ENCODE measurements at places on chromosomes 1 and 21. TPM values are rescaled to one million over a fixed set of nuclear protein-coding genes. Genes with fewer than 3 reads are reported as not detected.
A peak's percentile ranks its signal among the peaks of the same experiment; 100 is the strongest.

DNA sequence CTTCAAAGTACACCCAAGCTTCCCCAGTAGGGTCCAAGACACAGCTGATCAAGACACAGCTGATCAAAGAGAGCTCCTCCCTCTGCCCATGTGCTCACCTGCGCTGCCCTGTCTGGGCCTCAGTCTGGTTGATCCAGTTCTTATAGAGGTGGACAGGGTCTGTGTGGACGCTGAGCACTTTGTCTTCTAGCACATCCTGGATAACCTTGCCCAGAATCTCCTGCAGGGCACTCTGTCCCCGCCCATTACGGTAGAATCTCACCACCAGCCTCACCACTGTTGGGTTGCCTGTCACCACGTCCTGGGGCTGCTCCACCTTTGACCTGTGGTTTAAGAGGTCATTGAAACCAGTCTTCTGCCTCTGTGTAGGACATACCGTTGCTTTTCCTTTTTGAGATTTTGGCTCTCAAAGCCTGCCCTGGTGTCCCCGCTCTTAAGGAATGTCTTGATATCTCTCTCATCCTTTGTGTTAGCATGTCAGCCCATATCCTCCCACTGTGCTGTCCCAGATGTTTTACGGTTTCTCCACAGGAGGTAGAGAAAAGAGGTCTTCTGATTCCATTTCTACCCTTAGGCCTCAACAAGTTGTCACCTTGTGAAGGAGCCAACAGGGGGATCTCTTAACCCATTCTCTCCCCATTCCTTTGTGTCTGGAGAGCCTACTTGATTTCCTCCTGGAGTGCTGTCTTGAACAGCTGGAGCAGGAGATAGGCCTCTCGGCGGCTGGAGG, 33.5 kb downstream of the IQGAP3 start:
- no peaks in the 10 kb centered on the region for H3K4me1 ChIP-seq
- no peaks in the 10 kb centered on the region for H3K27me3 ChIP-seq

- no peak overlapping the region for H3K27ac ChIP-seq
- no peak for DNase-seq
- H3K27me3 ChIP-seq, result no peaks in the 10 kb centered on the region
Observed at GRCh38 chr21:29390778-29391177, 92.1 kb downstream of the BACH1 start.

ADAM30 gene
- total RNA-seq, result not detected

DNA sequence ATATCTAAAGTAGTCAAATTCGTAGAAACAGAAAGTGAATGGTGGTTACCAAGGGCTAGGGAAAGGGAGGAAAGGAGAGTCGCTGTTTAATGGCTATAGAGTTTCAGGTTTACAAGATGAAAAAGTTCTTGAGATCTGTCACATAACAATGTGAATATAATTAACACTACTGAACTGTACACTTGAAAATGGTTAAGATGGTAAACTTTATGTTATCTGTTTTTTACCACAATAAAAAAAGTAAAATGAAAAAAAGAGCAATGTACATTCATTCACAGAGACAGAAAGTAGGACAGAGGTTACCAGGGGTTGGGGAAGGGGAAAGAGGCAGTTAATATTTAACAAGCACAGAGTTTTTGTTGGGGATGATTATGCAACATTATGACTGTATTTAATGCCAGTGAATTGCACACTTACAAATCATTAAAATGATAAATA, 53.3 kb upstream of the SEC16B start:
- DNase-seq, result no peak
- no peaks in the 10 kb centered on the region for H3K36me3 ChIP-seq
- peak overlapping the region; percentile 47 for H3K27ac ChIP-seq
- no peaks in the 10 kb centered on the region for H3K27me3 ChIP-seq
- H3K4me1 ChIP-seq, result no peaks in the 10 kb centered on the region

DNA sequence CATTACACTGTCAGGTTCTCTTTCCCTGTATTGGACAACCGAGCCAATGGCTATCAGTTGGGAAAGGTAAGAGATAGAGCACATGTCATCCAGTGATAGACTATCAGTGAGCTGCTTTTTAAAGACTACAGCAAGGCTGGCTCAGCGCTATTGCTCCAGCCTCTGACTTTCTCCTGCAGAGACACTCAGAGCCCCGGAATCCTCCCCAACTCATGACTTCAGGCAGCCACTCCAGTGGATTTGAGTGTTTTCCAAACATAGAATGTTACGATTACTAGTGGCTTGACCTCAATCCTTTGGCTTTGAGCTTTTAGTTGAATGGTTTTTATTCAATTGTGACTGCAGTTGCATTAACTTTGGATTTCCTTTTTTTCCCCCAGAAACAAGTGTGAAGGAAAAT, 331.9 kb downstream of the DISC1 start:
- H3K27ac ChIP-seq, result no peak overlapping the region
- H3K36me3 ChIP-seq, result no peaks in the 10 kb centered on the region
- DNase-seq, result no peak
- H3K4me1 ChIP-seq, result no peaks in the 10 kb centered on the region
- no peaks in the 10 kb centered on the region for H3K27me3 ChIP-seq

GRCh38 chr1:114259511-114260160, 106.0 kb upstream of the SYT6 start:
- DNase-seq, result no peak
- H3K27ac ChIP-seq, result no peak overlapping the region
- no peaks in the 10 kb centered on the region for H3K36me3 ChIP-seq
- H3K4me3 ChIP-seq, result no peak overlapping the region
- no peaks in the 10 kb centered on the region for H3K4me1 ChIP-seq

DNA sequence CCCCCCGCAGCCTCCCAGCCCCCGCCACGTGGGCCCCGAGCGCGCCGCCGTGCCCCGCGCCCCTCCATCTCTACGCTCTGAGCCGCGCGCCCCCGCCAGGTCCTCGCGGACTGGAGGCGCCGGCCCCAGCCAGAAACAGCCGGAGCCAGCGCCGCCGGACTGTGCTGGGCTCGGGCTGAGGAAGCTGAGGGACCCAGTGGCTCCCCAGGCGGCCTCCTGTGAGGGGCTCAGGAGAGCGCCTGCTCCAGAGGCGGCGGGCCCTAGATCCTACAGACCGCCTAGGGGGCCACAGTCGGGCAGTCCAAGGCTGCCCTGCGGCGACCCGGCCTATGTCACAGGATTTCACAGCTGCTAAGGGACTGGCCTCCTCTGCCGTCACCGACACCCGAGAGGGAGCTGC, 82.1 kb downstream of the NENF start:
- no peaks in the 10 kb centered on the region for H3K36me3 ChIP-seq
- H3K27ac ChIP-seq, result no peak overlapping the region
- H3K27me3 ChIP-seq, result no peaks in the 10 kb centered on the region
- no peak for DNase-seq

COL6A1 gene
- 39.8 TPM for total RNA-seq

- H3K4me3 ChIP-seq, result no peak overlapping the region
- peaks cover 10% of the 10 kb centered on the region for H3K4me1 ChIP-seq
- peak overlapping the region; percentile 63 for H3K27ac ChIP-seq
- DNase-seq, result peak; percentile 93
- no peaks in the 10 kb centered on the region for H3K36me3 ChIP-seq
- H3K27me3 ChIP-seq, result no peaks in the 10 kb centered on the region
Observed at GRCh38 chr1:32247983-32248889, 1.2 kb downstream of the FAM167B start.

DNA sequence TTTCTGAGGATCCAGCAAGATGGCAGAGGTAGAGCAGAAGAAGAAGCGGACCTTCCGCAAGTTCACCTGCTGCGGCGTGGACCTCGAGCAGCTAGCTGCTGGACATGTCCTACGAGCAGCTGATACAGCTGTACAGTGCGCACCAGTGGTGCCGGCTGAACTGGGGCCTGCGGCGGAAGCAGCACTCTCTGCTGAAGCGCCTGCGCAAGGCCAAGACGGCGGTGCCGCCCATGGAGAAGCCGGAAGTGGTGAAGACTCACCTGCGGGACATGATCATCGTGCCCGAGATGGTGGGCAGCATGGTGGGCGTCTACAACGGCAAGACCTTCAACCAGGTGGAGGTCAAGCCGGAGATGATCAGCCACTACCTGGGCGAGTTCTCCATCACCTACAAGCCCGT, 125.8 kb downstream of the LRIG2 start:
- H3K4me3 ChIP-seq, result no peak overlapping the region
- H3K36me3 ChIP-seq, result no peaks in the 10 kb centered on the region
- H3K4me1 ChIP-seq, result no peaks in the 10 kb centered on the region
- no peaks in the 10 kb centered on the region for H3K27me3 ChIP-seq

RGS18 gene
- total RNA-seq, result 0.42 TPM

DNA sequence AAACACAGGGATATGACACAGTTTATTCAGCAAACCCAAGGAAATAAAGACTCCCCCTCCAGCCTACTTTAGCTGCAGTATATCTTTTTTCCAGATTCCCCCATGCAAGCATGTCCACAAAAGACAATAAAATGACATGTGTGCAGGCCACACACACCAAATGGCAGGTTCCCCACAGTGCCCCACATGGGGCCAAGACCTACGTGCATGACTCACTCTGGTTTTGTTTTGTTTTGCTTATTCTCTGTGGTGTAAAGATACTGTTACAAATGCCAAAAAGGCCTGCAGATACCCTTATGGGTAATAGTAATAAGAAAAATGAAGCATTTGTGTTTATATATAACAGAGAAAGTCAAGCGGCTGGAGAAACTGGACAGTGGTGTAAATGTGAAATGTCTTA, 71.6 kb downstream of the RD3 start:
- H3K27ac ChIP-seq, result no peak overlapping the region
- no peak for DNase-seq
- no peaks in the 10 kb centered on the region for H3K27me3 ChIP-seq

TNFRSF18 gene
- total RNA-seq, result 0.61 TPM

- H3K36me3 ChIP-seq, result no peaks in the 10 kb centered on the region
- no peak overlapping the region for H3K4me3 ChIP-seq
- H3K27me3 ChIP-seq, result no peaks in the 10 kb centered on the region
Observed at GRCh38 chr1:206903687-206904086, 6.4 kb downstream of the IL24 start.

- H3K27me3 ChIP-seq, result no peaks in the 10 kb centered on the region
- H3K4me1 ChIP-seq, result no peaks in the 10 kb centered on the region
- H3K4me3 ChIP-seq, result no peak overlapping the region
- no peak overlapping the region for H3K27ac ChIP-seq
- no peak for DNase-seq
- no peaks in the 10 kb centered on the region for H3K36me3 ChIP-seq
Observed at GRCh38 chr1:2950926-2951305, 70.4 kb upstream of the ACTRT2 start.

SLC30A10 gene
- total RNA-seq, result 32.3 TPM

TSTD1 gene
- 87.8 TPM for total RNA-seq

OR10R2 gene
- not detected for total RNA-seq

CFAP141 gene
- not detected for total RNA-seq

- H3K27me3 ChIP-seq, result peaks cover 6% of the 10 kb centered on the region
- H3K4me3 ChIP-seq, result no peak overlapping the region
- no peak overlapping the region for H3K27ac ChIP-seq
- H3K4me1 ChIP-seq, result no peaks in the 10 kb centered on the region
- DNase-seq, result no peak
Observed at GRCh38 chr1:11341901-11342552, 69.0 kb downstream of the UBIAD1 start.

POU2F1 gene
- total RNA-seq, result 16.4 TPM

PCBP3 gene
- total RNA-seq, result 2.1 TPM

FNDC5 gene
- 0.64 TPM for total RNA-seq

- peak overlapping the region; percentile 87 for H3K4me3 ChIP-seq
- no peaks in the 10 kb centered on the region for H3K27me3 ChIP-seq
- H3K36me3 ChIP-seq, result peaks cover 1% of the 10 kb centered on the region
- DNase-seq, result peak; percentile 80
- H3K27ac ChIP-seq, result peak overlapping the region; percentile 97
Observed at GRCh38 chr1:207752456-207752998, 673 bp downstream of the CD46 start.

NUP133 gene
- 25.9 TPM for total RNA-seq

DNA sequence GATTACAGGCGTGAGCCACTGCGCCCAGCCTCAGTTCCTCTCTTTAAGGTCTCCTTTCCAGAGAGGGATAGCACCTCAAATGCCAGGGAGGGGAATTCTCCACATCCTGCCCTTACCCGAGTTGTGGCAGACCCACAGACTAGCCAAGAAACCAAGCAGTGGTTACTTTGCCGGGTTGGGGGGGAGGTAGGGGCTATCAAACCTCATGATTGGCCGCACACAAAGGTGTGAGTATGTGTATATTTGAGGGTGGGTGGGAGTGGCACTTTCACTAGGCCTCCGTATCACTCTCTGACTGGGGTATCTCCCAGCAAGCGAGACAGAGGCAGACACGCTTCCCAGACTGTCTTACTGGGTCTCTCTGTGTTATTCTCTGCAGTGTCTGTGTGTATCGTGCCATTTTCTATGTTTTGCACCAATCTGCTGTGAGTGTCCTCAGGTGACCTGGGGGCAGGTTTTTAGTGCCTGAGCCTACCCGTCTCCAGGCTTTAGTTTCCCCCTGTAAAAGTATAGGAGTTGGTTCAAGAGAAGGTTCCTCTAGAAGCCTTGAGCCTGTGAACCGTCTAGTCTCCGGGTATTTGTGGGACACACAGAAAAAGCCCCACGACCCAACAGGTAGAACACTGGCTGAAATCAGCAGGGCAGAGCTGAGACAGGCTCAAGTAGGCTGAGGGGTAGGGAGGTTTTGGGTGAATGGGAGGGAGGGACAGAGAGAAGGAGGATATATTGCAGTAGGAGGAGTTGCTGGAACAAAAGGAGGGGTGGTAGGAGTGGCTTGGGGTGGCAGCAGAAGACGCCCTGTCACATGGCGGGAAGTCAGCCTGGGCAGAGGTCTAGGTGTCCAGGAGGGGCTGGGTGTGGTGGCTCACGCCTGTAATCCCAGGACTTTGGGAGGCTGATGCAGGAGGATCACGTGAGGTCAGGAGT, 10.3 kb downstream of the LMNA start:
- peak overlapping the region; percentile 94 for H3K27ac ChIP-seq
- H3K27me3 ChIP-seq, result no peaks in the 10 kb centered on the region
- DNase-seq, result peak; percentile 89

LCE7A gene
- not detected for total RNA-seq

TMEM52 gene
- 3.5 TPM for total RNA-seq

GRCh38 chr1:67515324-67516080, 85.3 kb upstream of the SERBP1 start:
- H3K4me1 ChIP-seq, result no peaks in the 10 kb centered on the region
- no peaks in the 10 kb centered on the region for H3K36me3 ChIP-seq
- no peak overlapping the region for H3K4me3 ChIP-seq

DNA sequence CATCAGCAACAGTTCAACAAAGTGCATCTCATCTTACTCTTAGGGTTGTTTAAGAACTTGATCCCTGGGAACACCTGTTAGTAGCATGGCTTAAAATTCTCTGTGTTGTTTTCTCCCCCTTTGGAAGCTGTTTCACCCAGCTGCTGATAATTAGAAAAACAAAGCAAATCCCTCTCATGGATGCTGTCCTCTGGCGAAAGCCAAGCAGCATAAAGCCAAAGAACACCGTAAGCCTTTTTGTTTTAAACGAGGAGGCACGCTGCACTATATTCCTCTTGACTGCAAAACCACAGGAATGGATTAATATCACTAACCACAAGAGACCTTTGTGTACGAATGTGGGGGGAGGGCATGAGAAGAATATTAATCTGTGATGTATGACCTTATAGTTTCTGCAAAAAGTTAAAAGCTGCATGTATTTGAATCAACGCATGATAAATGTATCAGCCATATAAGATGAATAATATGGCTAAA, 923.2 kb downstream of the LTN1 start:
- no peak overlapping the region for H3K4me3 ChIP-seq
- H3K36me3 ChIP-seq, result no peaks in the 10 kb centered on the region
- H3K27ac ChIP-seq, result no peak overlapping the region
